HuH-7 (cell line): ENCODE measurements at places on chromosomes 5 and 9.
A peak's percentile ranks its signal among the peaks of the same experiment; 100 is the strongest.

GRCh38 chr5:34609951-34610441 lies 46.1 kb upstream of the RAI14 start:
- no peak for DNase-seq

GRCh38 chr9:70107558-70107957 lies 63.9 kb downstream of the MAMDC2 start:
- no peak for DNase-seq

GRCh38 chr9:10678790-10679189 lies 66.0 kb upstream of the PTPRD start:
- no peak for DNase-seq

GRCh38 chr9:4020038-4020754 lies 279.7 kb downstream of the GLIS3 start:
- no peak for DNase-seq

- DNase-seq, result no peak
Observed at GRCh38 chr9:112299514-112299913, 33.9 kb downstream of the PTBP3 start.

- no peak for DNase-seq
Observed at GRCh38 chr5:74993743-74994142, 58.6 kb downstream of the GCNT4 start.

DNA sequence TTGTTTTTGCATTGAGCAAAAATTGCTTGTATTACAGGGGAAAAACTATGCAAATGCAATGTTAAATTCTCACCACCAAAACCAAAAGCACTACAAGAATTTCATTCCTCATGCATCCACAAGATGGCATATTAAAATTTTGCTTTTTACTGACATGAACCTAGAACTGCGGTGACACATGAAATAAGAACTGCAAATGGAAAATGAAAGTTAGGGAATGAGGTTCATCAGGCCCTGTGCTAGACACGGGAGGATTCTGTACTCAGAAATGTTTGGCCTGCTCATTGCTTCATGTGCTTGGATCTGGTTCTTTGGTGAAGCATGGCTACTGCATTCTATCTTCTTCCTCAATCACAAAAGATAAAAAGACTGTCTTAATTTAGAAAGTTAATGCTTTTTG lies 9.1 kb upstream of the RFK start:
- no peak for DNase-seq

DNA sequence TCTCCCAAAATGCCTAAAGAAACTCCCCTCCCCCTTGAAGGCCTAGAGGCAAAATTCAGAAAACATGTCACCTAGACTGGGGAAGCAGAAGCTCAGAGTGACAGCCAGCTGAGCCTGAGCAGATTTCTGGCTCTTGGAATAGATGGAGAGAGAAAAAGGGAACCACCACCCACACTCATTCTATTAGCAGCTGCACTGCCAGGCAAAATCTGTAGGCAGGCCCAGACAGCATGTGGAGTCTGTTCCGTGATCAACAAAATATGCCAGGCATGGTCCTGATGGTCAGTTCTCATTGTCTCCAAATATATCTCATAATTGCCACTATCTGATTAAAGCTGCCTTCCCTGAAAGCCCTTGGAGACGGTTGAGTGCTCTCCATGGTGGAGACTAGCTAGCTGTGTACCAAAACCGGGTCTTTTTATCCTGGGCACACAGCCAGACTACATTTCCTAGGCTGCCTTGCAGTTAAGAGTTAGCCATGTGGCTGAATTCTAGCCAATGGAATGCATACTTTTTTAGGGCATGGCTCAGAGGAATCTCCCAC lies 131.7 kb upstream of the GPR151 start:
- DNase-seq, result no peak

DNA sequence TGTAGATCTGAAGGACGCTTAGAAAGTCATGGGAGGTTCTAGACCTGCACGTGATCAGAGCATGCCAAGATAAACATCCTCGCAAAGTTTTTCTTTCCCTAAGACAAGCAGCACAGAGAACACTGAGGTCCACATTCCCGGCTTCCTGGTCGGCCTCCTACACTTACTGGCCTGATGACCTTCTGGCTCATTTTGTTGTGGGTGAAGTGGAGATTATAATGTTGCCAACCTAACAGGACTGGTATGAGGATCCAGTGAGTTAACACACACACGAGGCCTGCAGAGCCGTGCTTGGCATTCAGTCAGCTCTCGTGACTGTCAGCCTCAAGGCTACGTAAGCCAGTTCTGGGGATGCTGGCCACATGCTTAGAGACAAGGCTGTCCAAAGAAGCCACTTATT lies 186.0 kb downstream of the TENT4A start:
- no peak for DNase-seq

DNA sequence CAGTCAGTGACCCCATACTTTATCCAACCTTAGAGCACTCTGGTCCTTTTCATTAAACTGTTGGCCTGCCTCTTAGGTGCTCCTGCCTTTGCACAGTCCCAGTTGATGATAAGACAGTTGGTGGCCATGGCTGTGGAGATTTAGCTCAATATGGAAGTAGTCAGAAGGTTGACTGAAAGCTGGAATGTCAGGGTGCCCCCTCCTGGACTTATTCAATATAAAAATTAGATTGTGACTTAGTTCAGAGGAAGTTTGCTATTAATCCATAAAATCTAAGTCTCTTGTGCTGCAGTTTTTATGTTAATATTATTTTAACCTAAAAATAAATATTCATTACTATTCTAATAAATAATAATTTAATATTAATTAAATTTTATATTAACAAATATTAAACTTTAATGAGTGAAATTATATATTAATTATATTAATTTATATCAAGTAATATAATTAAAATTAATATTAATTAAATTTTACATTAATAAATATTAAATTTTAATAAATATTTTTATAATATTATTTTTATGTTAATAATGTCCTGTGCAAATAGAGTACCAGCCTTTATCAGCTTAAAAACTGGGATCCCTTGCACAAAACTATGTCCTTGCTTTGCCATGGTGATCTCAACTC lies 77.7 kb upstream of the ADAMTSL1 start:
- DNase-seq, result no peak

DNA sequence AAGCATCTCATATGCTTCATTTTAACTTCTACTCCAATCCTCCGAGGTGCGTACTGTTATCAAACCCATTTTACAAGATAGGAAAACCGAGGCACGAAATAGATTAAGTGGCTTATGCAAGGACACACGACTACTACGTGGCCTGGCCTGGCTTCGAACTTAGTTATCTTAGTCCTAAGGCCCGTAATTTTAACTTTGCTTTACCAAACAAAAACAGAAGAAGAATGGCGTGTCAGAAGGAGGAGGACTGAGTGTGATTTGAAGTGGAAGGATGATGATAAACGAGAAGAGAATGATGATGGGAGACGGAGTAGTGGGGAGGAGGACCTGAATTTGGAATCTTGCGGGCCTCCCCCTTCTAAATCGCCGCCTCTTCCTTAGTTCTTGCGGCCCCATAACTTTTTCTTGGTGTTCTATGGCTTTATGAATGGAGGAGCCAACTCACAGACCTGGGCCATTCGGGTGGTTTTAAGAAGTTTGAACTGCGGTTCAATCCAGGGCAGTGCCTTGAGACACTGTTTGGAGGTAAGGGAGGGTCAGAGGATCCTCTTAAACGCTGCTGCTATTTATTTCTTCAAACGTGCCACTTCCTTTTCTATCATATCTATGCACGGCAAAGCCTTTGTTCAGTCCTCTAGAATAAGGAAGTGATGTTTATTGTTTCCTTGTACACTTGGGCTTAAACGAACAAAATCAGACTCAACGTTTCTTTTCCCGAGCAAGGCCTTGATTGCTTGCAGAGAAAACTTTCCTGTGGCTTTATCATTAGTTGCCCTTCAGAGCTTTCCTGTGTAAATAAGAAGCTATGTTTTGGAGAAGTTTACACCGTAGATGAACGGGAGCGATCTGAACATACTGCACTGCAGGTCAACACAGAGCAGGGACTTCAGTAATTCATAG lies 795 bp downstream of the CNOT8 start:
- DNase-seq, result no peak

DNA sequence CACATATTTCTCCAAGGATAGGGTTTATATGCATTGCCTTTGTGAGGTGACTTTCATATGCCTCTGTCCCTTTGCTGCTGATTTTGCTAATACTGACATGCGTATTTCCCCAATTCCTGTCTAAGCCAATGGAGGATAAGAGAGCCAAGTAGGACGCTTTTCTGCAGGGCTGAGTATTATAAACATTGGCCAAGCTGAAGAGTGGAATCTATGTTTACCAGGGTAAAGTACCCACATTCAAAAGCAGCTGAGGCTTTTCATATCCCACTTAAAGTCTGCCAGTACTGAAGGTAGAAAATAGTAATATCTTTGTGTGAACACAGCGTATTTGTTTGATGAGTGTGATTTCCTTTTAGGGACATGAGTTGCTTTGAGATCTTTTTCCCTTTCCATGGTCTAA lies 128.8 kb upstream of the GPR151 start:
- no peak for DNase-seq

DNA sequence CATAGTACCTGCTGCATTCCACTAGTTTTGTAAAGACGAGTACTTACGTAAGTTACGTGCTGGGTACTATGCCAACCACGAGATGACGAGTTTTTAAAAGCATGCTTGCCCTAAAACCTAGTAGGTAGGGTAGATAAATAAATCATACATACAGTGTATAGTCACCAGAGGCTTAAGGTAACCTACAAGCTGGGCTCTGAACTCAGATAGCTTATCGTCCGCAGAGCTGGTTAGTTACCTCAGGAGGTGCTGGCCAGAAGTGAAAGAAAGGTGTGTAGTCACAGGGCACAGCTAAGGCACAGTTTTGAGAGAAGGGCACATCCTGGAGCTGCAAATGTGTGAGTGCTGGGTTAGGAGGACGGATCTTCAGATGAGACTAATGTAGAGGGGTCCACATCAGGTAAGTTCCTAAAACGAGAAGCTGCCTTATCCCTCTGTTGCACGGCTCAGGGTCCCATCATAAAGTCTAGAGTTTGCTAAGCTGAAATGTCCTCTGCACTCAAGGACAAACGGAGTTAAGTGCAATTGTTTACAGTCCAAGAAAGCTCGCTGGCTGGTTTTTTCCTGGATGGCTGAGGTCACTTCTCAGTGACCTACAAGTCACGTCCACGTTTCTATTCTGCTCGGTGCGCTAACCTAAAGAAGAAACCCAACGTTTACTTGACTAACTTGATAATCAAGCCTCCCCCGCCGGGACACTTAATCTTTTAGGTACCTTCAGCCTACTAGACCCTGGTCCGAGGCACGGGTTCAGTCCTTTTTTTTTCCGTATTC lies 1.1 kb upstream of the SNX24 start:
- no peak for DNase-seq

GRCh38 chr9:133711428-133712220 lies 26.5 kb downstream of the SARDH start:
- no peak for DNase-seq

DNA sequence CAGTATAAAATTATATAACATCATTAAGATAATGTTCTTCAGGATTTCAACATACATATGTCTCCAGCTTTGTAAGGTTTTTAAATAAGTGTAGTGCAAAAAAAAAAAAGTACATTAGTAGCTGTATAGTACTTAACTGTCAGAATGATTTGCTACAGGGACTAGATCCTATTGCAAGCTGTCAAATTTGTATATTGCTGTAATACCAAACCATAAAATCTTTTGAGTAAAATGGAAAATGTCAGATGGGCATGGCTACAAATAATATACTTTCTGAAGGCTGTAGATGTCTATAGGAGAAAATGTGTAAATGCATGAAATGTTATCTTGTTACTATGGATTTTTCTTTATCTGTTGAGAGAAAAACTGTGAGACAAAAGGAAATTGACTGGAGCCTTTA lies 298.5 kb downstream of the KDM4C start:
- DNase-seq, result no peak

GRCh38 chr9:107422189-107423185 lies 67.1 kb downstream of the KLF4 start:
- peak; percentile 84 for DNase-seq

- no peak for DNase-seq
Observed at GRCh38 chr5:39209924-39210323, 9.4 kb downstream of the FYB1 start.

GRCh38 chr5:7894439-7894838 lies 25.5 kb downstream of the MTRR start:
- DNase-seq, result no peak

GRCh38 chr5:134758176-134758503 lies 439 bp upstream of the DDX46 start:
- no peak for DNase-seq

- no peak for DNase-seq
Observed at GRCh38 chr9:77673941-77674791, 26.0 kb upstream of the GNA14 start.

DNA sequence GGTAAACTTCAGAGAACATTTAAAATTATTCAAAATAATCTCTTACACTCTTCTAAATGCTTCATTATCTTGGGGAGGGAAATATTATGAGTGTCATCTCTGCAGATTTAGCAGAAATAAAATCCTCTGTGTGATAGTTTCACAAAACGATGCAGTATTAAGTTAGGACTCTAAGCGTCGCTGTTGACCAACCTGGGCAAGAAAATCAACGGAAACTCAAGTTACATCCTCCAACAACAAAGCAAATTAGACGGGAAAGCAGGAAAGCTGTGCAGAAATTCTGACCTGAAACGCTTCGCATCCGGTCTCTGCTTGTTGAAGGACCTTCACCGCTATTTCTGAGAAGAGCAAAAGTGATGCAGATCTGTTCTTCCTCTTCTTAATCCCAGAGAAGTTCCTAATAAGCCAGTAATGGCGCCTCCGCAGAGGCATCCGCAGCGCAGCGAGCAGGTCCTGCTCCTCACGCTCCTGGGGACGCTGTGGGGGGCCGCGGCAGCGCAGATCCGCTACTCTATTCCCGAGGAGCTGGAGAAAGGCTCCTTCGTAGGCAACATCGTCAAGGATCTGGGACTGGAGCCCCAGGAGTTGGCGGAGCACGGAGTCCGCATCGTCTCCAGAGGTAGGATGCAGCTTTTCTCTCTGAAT lies at the start of gene PCDHGA6:
Gene PCDHGA6 (plus strand): TSS at position 219 of the 645 bp plus-strand sequence. CDS start 193 bp downstream, at position 412.
- DNase-seq, result no peak

DNA sequence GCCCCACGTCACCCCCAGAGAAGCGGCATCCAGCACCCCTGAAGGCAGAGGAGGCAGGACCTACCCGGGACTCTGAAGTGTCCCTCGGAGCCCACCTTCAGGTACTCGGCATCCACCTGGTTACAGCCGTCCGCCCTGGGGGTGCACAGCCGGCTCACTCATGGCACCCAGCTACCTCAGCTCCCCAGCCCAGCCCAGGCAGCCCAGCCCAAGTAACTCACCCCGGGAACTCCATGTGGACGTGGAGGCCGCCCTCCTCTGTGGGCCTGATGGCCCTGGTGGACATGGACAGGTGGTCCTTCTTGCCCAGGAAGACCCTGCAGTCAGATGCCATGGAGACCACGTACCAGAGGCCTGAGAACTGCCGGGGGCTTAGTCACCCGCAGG lies 676 bp downstream of the LCN15 start:
- DNase-seq, result no peak

DNA sequence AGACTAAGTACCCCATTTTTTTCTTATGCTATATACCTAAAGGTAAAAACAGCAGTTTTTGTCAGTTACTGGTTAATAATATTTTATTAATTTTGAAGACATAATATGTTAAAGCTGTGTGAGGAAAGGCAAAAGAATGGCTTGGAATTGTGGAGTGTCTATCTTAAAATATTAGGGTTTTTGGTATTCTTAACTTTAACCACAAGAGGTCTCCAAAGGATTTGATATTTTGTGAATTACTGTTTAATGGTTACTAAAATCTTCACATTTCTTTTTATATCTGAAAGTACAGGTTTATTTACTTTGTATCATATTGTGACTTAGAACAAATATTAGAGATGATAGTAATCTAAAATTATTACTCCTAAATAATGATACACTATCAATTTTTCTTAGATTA lies 32.0 kb upstream of the DHFR start:
- DNase-seq, result no peak

- no peak for DNase-seq
Observed at GRCh38 chr5:115170134-115170928, 623 bp upstream of the TRIM36 start.

- DNase-seq, result no peak
Observed at GRCh38 chr5:54242297-54242696, 68.1 kb downstream of the ARL15 start.
